Natural killer cell (primary cell): ENCODE measurements at places on chromosomes 1 and 21. TPM values are rescaled to one million over a fixed set of nuclear protein-coding genes. Genes with fewer than 3 reads are reported as not detected.
A peak's percentile ranks its signal among the peaks of the same experiment; 100 is the strongest.

- DNase-seq: no peak
These were observed 2.4 kb upstream of the S100A5 start for GRCh38 chr1:153542956-153543711.

The OSCP1 gene
- not detected for total RNA-seq

GRCh38 chr1:87754139-87754538, 425.5 kb downstream of the LMO4 start:
- DNase-seq: no peak

The LCE3A gene
- total RNA-seq: not detected

The PLA2G5 gene
- not detected for total RNA-seq

DNA sequence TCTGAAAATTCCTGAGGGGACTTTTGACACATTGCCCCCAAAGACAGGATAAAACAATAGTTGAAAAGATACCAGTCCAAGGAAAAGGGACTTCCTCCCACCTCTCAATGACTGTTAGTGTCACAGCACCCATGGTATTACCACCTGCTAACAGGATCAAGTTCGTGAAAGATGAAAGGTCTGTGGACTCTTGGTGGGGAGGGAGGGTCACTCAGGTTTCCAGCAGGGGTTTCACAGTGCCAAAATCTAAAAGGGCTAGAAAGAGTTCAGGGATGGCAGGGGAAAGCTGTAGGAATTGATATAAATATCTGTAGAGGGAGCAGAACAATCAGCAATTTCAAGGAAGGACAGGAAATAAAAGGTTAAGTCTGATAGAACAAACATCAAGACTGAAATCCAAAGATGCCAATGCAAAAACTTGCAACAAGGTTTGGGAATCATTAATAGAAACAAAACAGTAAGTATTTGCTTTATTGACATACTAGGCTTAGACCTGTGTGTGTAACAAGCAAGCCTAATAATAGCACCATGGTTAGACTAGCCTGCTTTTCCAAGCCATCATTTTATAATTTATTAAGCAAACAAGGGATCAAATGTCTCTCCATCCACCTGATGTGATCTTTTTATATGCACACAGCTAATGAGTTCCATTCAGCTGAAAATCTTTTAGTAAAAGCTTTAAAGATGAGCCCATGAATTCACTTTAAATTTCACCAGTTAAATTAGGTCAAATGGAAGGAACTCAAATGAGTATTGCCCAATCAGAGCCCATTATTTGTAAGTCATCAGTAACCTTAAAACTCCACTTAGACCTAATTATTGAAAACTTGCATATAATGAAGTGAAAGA, 3.7 kb downstream of the MCL1 start:
- DNase-seq: no peak

DNA sequence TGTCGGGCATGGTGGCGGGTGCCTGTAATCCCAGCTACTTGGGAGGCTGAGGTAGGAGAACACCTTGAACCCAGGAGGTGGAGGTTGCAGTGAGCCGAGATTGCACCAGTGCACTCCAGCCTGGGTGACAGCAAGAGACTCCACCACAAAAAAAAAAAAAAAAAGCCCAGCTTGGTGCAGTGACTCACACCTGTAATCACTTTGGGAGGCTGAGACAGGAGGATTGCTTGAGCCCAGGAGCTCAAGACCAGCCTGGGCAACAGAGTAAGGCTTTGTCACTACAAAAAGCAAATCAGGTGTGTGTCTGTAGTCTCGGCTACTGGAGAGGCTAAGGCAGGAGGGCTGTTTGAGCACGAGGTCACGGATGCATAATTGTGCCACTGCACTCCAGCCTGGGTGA, 5.0 kb upstream of the H6PD start:
- DNase-seq: no peak

GRCh38 chr21:14842601-14843000, 222.2 kb downstream of the NRIP1 start:
- DNase-seq: no peak

DNA sequence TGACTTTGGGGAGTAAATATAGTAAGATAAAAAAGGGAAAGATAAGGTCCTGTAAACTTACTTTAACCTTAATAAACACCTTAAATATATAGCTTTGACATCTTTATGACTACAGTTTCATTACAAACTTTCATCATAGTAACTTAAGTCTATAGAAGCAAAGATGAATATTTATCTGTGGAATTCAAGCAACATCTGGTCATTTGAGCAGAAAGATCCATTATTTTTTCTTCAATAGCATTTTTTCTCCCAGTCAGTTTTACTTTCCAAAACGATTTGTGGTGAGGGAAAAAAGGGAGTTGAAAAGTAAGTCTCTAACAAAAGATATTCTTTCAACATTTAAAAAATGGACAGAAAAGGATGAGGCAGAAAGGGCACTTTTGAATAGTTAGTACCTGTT, 69.0 kb downstream of the HMCN1 start:
- DNase-seq: no peak

The HTR6 gene
- total RNA-seq: not detected

GRCh38 chr1:31642366-31642765, 2.3 kb downstream of the PEF1 start:
- DNase-seq: no peak

The ILDR2 gene
- 4.3 TPM for total RNA-seq

DNA sequence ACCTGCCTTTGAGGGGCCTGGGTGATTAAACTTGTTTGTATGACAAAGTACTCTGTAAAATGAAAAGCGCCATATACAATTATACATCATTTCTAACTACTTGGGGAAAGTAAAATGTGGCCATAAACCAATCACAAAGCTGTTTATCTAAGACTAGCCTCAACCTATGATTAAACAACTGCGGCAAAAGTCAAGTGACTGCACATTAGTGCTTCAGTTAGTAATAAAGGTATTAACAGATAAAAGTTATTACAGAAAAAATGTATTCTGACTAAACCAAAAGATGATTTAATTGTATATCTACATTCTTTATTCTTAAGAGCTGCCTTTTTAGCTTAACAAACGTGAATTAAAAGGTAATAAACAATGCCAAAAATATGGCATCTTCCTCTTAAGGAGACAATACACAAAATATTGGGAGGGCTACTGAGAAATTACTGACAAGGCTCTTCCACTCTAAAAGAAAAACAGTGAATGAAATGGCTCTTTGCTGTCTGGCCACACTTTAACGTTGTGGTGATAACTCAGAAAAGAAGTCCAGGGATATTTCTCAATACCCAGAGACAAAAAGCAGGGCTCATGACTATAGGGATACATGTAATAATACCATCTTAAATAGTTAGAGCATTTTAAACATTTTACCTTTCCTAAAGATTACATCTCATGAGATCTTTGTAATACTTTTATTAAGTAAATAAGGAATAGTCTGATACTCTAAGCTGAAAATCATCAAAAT, 8.6 kb downstream of the ARHGAP29 start:
- no peak for DNase-seq

DNA sequence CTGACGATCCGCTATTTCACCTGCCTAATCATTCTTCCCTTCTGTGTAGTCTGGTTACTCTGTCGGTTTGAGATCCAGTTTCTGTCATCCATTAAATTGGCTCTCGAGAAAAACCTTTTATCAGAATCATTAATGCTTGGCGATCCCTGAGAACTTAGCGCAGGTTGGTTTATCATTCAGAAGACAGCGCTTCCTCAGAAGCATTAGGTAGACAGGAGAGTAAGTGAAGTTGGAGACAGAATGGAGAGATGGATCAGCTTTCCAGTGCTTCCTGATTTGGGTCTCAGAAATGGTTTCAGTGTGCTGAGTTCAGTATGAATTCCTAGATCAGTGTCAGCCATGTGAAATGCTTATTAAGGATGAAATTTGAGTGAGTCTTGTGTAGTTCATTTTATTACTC, 1.3 kb downstream of the USP1 start:
- no peak for DNase-seq

GRCh38 chr1:162089748-162090147, 20.3 kb downstream of the NOS1AP start:
- no peak for DNase-seq

DNA sequence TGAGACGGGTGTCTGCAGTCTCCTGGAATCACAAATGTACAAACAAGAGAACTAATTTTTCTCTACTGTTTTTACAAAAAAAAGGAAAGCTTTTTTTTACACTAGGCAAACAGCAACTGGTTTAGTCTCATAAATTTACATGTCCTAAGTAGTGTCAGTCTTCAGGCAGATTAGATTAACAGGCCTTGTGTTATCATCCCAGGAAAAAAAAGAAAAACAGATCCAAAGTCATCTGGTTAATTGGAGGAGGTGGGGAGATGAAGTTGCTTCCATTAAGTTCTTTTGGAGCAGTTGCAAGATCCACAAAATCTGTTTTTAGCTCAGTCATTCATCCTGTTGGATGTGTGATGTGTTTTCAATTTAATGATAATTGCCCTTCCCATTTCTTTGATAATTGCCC, 363.5 kb upstream of the ADGRL2 start:
- no peak for DNase-seq

DNA sequence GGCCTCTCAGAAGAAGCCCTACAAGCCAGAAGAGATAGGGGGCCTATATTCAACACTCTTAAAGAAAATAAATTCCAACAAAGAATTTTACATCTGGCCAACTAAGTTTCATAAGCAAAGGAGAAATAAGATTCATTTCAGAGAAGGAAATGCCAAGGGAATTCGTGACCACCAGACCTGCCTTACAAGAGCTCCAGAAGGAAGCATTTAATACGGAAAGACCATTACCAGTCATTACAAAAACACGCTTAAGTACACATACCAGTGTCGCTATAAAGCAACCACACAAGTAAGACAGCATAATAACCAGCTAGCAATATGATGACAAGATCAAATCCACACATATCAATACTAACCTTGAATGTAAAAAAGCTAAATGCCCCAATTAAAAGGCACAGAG, 704.9 kb upstream of the CHRM3 start:
- no peak for DNase-seq

DNA sequence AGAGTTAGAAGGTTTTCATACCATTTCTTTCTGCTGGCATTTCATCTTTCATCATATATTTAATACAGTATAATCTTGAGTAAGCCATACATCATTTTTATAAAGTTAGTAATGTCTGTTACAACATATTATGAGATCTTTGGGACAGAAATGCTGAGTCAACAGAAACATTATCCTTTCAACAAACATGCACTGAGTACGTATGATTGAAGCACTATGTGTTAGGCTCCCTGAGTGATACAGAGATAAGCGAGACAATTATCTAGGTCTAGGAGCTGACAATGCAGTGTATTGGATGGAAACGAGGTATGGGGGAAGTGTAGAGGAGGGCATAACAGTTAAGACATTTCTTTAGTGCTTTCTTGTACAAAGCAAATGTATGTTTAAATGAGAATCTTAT, 19.7 kb upstream of the GPR52 start:
- DNase-seq: no peak

- no peak for DNase-seq
These were observed 14.5 kb downstream of the RGS4 start for GRCh38 chr1:163083690-163084089.

GRCh38 chr1:1920057-1920607, 1.1 kb upstream of the TMEM52 start:
- DNase-seq: no peak

The SNAPIN gene
- 21.0 TPM for total RNA-seq

GRCh38 chr1:198019126-198019525, 102.0 kb downstream of the LHX9 start:
- DNase-seq: no peak

- no peak for DNase-seq
These were observed 3.8 kb upstream of the GALE start for GRCh38 chr1:23804183-23804835.

DNA sequence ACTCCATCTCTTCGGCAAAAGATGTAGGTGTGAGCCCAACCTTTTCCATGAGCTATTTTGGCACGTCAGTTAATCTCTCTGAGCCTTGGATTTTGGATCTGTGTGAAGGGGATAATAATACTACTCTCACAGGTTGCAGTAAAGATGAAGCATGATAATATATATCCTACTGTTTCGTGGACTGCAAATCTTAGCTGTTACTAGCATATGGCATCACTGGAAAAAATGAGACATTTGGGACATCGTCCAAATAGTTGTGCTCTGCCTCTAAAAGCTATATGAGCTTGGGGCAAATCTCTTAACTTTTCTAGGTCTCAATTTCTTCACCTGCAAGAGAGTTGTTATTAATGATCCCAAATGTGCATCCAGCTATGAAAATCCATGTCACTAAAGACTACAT, 147.4 kb upstream of the ZRANB2 start:
- DNase-seq: no peak

- DNase-seq: no peak
These were observed 101.7 kb upstream of the FGGY start for GRCh38 chr1:59195151-59195550.

GRCh38 chr1:231731268-231731667, 104.7 kb downstream of the DISC1 start:
- DNase-seq: no peak

- DNase-seq: no peak
These were observed 49.5 kb downstream of the KIAA1614 start for GRCh38 chr1:180962178-180962577.

The FCER1G gene
- total RNA-seq: 281 TPM

DNA sequence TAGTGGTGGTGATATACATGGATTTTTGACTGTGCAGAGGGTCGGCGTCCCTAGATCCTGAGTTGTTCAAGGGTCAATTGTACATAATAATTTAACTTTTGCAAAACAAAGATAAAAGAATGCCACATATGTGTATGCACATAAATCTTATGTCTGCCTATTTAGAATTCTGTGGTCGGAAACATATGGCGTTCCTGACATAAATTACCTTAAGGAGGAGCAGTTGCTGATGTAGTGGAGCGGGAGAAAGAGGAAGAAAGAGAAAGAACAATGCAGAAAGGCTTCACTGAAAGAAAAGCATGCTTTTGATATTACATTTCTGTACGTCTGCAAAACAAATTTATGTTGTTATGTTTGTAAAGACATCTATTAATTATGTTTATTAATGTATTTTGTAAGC, 40.0 kb downstream of the S1PR1 start:
- no peak for DNase-seq

The TTLL7 gene
- 0.21 TPM for total RNA-seq

The AMY1C gene
- not detected for total RNA-seq

The SELP gene
- total RNA-seq: 2.5 TPM

DNA sequence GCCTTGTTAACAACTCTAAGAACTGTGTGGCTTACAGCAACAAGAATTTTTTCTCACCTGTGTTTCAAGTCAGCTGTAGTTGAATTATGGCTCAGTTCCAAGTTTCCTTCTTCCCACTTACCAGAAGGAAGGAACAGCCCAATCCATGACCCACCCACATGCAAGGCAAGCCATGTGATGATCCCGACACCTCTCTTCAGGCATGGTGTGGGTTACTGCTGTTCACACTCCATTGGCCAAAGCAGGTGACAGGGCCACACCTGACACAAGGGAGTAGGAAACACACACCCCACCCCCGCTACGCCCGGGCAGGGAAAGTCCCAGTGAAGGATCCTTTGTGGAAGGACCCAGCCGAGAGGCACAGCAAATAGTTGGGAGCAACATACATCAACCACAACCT, 36.3 kb downstream of the KCNJ15 start:
- DNase-seq: no peak

- DNase-seq: no peak
These were observed 2.4 kb downstream of the FNBP1L start for GRCh38 chr1:93450321-93450720.

- peak; percentile 49 for DNase-seq
These were observed 5.8 kb upstream of the FAM167B start for GRCh38 chr1:32241001-32241763.

The FLG2 gene
- not detected for total RNA-seq
